Stimulated activated CD8-positive, alpha-beta memory T cell treated with anti-CD3 and anti-CD28 coated beads, Interleukin-4, amount 100 ng/mL, for 4 hours (primary cell): ENCODE measurements at places on chromosomes 12 and 14.

- no peak for DNase-seq
Measured at GRCh38 chr14:95091581-95091980, 65.7 kb downstream of the DICER1 start.

DNA sequence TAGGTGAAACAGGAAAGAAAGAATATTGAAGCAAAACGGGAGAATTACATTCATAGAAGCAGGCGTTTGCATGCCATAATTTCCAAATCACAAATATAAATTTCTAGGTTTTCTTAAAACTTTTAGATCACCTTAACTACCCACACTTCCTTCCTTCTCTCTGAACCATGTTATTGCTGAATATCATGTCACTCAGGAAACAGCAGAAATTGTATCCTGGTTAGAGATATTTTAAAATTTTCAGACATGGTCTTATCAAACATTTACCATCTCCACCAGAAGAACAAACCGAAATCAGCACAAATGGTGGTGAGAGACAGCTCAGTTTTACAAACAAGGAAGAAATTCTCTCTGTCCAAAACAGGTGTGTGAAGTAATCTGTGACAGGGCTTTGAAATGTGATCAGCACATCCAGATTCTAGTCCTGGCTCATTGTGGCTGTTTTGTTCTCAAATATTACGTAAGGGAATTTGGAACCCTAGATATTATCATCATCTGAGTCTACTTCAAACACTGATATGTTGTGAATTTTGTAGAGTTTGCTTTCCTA lies 16.3 kb downstream of the TESPA1 start:
- DNase-seq, result no peak

- DNase-seq, result no peak
Measured at GRCh38 chr12:29048787-29049186, 100.3 kb upstream of the FAR2 start.

DNA sequence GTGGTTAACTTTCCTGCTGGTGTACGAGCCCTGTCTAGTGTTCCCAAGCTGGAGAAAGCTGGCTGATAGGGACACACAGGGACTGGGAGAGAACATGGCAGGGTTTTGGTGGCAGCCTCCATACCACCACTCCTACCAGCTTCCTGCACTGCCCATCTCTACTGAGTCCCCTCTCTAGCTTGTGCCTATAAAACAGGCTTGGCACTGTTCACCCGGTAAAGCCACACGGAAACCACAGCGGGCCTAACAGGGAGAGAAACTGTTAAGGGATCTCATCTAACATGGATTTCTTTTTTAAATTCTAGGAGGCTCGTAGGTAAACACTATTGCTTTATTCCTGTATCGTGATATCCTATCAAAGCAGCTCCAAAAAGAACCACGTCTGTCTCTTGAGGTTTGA lies 204.7 kb downstream of the TTC7B start:
- DNase-seq, result no peak

DNA sequence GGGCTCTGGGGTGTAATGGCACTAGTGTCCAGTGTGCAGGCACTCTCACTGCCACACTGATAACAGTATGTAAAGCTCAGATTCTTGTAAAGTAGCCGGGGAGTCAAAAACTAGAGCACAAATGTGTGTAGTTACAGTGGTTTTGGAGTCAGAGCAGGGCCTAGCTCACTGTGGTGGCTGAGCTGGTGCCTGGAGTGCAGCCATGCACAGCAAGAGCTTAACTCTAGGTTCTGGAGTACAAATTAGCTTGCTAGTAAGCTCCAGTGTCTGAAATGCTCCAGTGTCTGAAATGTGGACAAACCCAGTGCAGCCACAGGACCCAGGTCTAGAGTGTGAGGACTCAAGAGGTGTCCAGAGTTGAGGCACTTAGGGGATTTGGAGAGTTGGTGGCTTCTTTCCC lies 149.2 kb downstream of the MSRB3 start:
- DNase-seq, result no peak

DNA sequence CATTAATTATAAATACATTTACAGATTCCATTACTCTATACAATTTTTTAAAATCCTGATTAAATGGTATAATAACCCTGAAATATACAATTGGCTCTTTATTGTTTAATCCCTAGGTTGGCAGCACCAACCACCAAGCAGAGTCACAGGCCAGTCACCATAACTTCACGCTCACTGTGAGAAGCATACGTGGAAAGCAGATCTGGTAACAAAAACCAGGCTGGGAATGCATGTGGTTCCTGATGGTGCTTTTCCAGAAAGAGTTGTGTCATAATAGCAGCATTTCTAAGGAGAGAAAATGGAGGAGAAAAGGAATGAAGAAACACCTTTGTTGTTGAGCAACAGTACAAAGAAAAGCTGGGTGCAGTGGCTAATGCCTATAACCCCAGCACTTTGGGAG lies 66.1 kb downstream of the SIX6 start:
- DNase-seq, result no peak
